ENCODE measurements at places on chromosomes 11 and 22.
A peak's percentile ranks its signal among the peaks of the same experiment; 100 is the strongest.

GRCh38 chr22:19120829-19121630, 1.2 kb downstream of the DGCR2 start:
- DNase-seq: peak; percentile 46

DNA sequence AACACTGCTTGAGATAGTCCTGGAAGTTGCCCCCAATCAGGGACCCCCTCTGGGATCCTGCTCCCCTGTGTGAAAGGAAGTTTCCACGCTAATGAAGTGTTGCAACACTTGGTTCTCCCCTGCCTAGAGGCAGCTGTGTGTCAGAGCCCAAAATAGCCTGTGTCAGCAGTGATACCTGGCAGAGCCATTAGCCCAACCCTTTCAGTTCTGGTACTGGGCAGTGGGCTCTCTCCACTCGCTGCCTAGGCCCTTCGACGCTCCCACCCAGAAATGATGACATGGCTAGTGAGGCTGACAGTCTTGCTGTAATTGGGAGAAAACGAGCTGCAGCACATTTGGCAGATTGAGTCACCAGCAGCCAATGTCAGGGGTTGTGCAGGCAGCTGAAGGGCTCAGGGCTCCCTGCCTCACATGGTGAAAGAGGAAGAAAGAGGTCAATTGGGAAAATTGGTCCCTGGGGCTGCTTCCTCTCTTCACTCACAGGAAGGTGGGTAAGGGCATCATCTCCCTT, 1.4 kb upstream of the NXF1 start:
- DNase-seq: no peak

DNA sequence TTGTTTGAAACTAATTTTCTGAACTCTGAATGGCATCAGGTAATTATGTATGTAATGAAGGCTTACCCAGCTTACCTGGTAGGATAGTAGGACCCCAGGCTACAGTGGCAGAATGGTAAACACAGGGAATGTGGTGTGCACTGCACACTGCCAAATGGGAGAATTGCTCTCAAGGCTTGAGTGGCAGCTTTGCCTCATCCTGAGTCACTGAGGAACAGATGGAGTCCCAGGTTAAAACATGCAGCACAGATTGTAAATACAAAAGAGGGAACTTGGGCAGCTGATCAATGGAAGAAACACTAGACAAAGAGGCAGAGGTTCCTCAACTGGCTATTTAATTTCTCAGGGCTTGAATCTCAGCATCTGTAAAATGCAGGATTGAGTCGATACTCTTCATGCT, 24.4 kb downstream of the GPR83 start:
- DNase-seq: no peak

DNA sequence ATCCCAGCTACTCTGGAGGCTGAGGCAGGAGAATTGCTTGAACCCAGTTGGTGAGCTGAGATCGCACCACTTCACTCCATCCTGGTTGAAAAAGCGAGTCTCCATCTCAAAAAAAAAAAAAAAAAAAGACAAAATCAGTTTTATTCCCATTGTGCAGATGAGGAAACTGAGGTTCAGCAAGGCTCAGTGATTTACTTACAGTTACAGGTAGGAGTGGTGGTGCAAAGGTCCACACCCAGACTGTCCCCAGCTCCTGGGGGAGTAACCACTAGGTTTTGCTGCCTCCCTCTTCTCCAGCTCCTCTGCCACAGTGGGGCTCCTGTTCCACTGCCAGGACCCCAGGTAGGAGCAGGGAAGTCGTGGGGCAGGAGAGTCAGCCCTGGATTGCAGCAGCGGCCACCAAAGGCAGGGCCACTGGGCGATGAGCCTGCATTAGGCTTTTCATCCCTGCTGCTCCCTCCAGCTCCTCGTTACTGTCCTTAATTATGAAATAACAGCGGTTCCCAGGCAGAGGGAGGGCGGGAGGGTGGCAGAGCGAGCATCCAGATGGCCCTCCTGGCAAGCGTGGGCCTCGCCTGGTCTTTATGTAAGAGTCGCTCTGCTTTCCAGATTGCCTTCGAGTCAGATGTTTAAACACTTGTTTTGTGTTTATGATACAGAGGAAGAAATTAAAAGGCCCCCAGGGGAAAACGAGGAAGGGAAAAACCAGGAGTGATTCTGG, 15.5 kb upstream of the RASD2 start:
- DNase-seq: no peak

DNA sequence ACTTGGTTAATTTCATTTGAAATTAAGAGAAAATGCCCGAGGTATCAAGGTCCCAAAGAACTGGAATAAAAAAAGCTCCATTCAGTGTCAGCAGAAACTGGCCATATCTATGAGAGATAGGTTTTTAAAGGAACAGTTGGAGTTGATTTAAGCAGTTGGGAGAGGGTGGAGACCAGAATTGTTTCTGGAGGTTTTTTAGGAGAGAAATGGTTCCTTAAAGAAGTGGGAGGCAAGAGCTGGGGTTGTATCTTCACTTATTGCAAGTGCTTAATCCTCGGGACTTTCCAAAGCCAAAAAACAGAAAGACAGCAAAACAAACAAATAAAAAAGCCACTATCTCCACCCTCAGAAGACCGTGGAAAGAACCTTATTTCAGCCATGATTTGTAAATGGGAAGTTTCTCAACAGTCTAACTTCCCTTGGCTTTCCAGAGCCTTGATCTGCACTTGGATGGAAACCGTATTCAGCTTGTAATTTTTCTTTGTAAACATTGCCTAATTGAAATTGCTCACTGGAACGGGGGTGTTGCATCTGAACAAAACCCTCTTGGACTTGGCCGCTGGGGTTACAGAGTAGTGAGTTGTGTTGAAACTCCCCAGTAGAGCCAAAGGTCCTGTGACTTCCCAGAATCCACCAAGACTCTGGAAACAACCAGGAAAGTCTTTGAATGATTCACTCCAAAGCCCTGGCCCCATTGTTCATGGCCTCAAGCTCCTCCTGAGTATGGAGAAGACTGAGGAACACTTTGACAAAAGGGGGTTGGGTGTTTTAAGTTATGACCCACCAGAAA, 115.6 kb downstream of the SLC1A2 start:
- DNase-seq: no peak

- DNase-seq: no peak
These were observed 8.2 kb downstream of the SESN3 start for GRCh38 chr11:95222817-95223216.

- no peak for DNase-seq
These were observed 33.8 kb downstream of the TNRC6B start for GRCh38 chr22:40211476-40212054.

GRCh38 chr11:60528934-60529333, 13.7 kb downstream of the MS4A13 start:
- DNase-seq: no peak

GRCh38 chr22:27895600-27895999, 23.5 kb downstream of the PITPNB start:
- no peak for DNase-seq

GRCh38 chr11:1817511-1817910, 17.3 kb upstream of the SYT8 start:
- DNase-seq: peak; percentile 23

DNA sequence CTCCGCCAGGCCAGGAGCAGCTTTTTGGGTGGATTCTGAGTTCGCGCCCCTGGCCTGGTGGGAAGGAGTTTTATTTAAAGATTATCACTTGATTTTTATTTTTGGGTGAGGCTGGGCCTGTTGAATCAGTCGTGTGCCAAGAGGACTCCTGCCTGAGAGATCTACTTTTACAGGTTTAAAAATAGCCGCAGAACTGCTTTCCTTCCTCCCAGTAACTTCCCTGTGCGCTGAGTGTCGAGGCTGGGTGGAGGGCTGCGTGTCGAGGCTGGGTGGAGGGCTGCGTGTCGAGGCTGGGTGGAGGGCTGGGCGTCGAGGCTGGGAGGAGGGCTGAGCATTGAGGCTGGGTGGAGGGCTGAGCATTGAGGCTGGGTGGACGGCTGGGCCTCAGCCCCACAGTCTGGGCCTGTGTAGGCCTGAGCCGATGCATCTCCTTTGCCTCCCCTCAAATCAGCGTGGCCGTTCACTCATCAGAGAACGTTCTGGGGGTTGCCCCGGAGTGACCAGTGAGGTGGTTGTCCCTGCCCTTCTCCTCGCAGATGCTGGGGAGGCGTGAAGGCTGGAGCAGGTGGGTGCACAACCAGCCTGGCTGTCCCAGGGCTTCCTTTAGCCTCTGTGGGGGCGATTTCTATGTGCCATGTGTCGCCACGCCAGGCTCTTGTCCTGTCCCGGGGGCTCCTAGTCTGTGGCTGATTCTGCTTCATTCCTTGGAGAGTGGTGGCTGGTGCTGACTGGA, 30.1 kb downstream of the GRAMD4 start:
- DNase-seq: no peak

- DNase-seq: no peak
These were observed 59.2 kb upstream of the RBFOX2 start for GRCh38 chr22:36087784-36088183.

GRCh38 chr22:36079041-36079440, 50.4 kb upstream of the RBFOX2 start:
- DNase-seq: no peak

DNA sequence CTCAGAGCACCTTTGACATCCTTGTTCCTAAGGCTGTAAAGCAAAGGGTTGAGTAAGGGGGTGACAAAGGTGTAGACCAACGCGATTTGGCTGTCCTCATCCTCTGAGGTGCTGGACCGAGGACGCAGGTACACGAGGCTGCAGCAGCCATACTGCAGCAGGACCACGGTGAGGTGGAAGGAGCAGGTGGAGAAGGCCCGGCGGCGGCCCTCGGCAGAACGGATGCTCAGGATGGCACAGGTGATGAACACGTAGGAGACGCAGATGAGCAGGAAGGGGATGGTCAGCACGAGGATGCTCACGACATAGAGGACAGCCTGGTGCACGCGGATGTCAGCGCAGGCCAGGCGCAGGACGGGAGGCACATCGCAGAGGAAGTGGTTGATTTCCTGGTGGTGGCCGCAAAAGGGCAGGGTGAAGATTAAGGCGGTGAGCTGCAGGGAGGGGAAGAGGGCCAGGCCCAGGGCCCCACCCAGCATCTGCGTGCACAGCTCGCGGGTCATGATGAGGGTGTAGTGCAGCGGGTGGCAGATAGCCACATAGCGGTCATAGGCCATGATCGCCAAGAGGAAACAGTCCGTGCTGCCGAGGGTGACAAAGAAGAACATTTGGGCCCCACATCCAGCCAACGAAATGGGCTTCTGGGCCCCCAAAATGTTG, 632 bp downstream of the OR10Q1 start:
- DNase-seq: no peak

GRCh38 chr11:117278347-117278746, 12.8 kb upstream of the BACE1-AS start:
- DNase-seq: no peak

GRCh38 chr11:29530961-29531360, 485.9 kb downstream of the KCNA4 start:
- no peak for DNase-seq

DNA sequence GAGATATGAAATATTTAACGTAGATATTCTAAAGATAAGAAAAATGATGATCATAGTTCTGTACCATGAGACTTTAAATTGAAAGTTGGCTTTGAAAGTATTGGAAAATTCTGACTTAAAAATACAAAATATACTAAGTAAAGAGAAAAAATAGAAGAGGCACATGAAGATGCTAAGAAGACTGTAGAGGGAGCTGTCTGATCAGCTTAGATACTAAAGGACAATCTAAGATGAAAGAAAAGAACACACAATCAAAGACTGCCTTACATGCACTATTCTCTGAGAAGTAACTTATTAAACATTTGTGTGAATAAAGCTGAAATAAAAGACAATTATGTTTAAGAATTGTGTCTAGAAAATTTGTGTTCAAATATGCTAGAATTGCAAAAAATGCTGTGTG, 55.1 kb downstream of the RBMXL2 start:
- DNase-seq: peak; percentile 50

DNA sequence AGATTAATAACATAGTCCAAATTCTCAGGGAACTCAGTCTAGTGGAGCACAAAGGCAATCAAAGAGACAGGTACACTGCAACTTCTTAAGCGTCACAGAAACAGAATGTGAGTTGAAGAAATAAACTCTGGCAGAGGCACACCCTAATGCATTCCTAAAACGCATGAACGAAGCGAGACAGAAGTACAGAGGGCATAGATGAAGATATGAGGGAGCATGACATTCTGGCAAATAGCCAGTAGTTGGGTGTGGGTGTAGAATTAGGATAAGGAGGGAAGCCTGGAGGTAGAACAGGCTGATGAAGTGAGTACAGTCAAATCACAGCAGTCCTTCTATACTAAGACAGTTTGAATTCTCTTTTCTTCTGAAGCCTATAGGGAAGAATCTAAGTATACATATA, 838.7 kb upstream of the API5 start:
- DNase-seq: no peak

DNA sequence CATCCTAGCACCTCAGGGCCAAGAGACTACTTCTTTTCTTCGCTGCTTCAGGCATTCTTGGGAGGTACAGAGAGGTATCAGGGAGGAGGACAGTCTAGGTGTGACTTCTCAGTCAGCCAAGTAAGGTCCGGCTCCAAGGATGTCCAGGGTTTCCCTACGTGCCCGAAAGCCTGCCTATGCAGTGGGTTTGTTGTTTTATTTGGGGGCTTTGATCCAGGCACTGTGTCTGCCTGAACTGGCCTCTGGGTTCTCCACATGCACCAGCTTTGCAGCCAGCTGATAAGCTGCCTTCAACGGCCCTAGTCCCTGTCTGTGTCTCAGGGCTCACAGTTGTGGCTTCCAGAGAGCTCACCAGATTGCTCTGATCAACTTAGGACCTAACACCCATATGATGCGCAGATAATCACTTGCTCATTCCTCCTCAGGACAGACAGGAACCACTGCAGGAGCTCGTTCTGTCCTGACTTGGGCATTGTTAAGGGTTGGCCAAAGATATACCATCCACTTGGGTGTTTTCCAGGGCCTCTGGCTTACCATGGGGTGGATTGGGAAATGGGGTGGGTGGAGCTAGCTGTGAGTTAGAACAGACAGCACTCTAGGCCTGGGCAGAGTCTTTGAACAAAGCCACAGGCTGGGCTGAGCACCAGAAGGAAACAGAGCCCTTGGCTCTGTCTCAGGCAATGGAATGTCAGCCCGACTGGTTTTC, 45.5 kb upstream of the CRYBB3 start:
- DNase-seq: no peak

- no peak for DNase-seq
These were observed 151.8 kb upstream of the NCAM1 start for GRCh38 chr11:112809429-112809828.

- no peak for DNase-seq
These were observed 9.1 kb downstream of the CDC42EP2 start for GRCh38 chr11:65323813-65324212.

GRCh38 chr11:124538019-124538418, 5.4 kb downstream of the OR8B12 start:
- no peak for DNase-seq

- DNase-seq: peak; percentile 30
These were observed 12.0 kb upstream of the FOLR1 start for GRCh38 chr11:72179804-72180396.

DNA sequence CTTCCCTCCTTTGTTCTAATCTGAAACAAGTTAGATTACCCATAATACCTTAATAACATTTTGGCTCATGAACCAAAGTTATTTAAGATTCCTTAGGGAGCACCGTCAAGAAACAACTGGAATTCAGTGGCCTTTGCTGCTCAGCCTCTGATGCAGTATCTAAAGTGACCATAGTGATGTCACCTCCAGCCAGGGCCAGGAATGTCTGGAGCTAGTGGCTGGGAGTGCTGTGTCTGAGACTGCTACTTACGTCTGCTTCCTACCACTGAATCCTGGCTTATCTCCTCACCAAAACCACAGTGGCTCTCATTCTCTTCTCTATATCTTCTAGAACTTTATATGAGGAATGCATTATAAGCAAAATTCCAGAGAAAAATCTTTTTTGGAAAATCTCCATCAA, 658.0 kb downstream of the DLG2 start:
- DNase-seq: no peak

- DNase-seq: no peak
These were observed 74.7 kb upstream of the POU2AF2 start for GRCh38 chr11:111170761-111171379.

- no peak for DNase-seq
These were observed 61.6 kb upstream of the CDON start for GRCh38 chr11:126124231-126124661.

- DNase-seq: no peak
These were observed 13.1 kb upstream of the ARSA start for GRCh38 chr22:50640857-50641647.
